T-helper 1 cell treated with Interleukin-12 subunit alpha and Interleukin-12 subunit beta and Interleukin-4 antibody, amounts not matched to agents 30 ng/mL and 1 ng/mL, for 36 hours (primary cell): ENCODE measurements at places on chromosomes 1 and 21. TPM values are rescaled to one million over a fixed set of nuclear protein-coding genes. Genes with fewer than 3 reads are reported as not detected.

The METTL18 gene
- total RNA-seq, result 11.8 and 12.1 TPM in 2 replicates

The OVAAL gene
- not detected in 2 replicates for total RNA-seq

The ROR1 gene
- total RNA-seq, result 0.02 and 0.05 TPM in 2 replicates

The MAP10 gene
- total RNA-seq, result 4.0 and 4.5 TPM in 2 replicates

The FNDC5 gene
- total RNA-seq, result not detected in 2 replicates

The NBPF12 gene
- 22.2 and 22.8 TPM in 2 replicates for total RNA-seq

The ETV3L gene
- not detected in 2 replicates for total RNA-seq

The CD247 gene
- total RNA-seq, result 211 and 220 TPM in 2 replicates

The GPR153 gene
- total RNA-seq, result 2.6 and 3.1 TPM in 2 replicates

The SPRR2A gene
- not detected in 2 replicates for total RNA-seq

The CFHR1 gene
- not detected in 2 replicates for total RNA-seq

The KCNA3 gene
- total RNA-seq, result 113 and 115 TPM in 2 replicates

The TNNT2 gene
- not detected in 2 replicates for total RNA-seq

The FOXD3 gene
- total RNA-seq, result not detected in 2 replicates

The OPTC gene
- not detected in 2 replicates for total RNA-seq

The TRAF3IP3 gene
- total RNA-seq, result 443 and 445 TPM in 2 replicates

The RPTN gene
- total RNA-seq, result not detected in 2 replicates

The RPE65 gene
- total RNA-seq, result not detected in 2 replicates

The SDF4 gene
- total RNA-seq, result 161 and 167 TPM in 2 replicates

The LCE3D gene
- not detected in 2 replicates for total RNA-seq

The CFHR5 gene
- total RNA-seq, result not detected in 2 replicates

The NHLH1 gene
- 0.85 and 0.93 TPM in 2 replicates for total RNA-seq

The CASZ1 gene
- total RNA-seq, result 9.5 and 10.6 TPM in 2 replicates

The LINGO4 gene
- total RNA-seq, result 0.10 and 0.12 TPM in 2 replicates

The LCE2A gene
- total RNA-seq, result not detected in 2 replicates

The FDPS gene
- 194 and 195 TPM in 2 replicates for total RNA-seq

The KCND3 gene
- total RNA-seq, result not detected in 2 replicates

The SPATA1 gene
- total RNA-seq, result 0.29 and 1.3 TPM in 2 replicates

The TPTE gene
- total RNA-seq, result not detected in 2 replicates

The ATP6V1G3 gene
- total RNA-seq, result not detected in 2 replicates

The SZT2 gene
- 81.8 and 89.1 TPM in 2 replicates for total RNA-seq

The GPR25 gene
- not detected in 2 replicates for total RNA-seq

The ZSCAN20 gene
- total RNA-seq, result 2.1 and 2.2 TPM in 2 replicates

The DCST2 gene
- total RNA-seq, result 0.15 and 0.29 TPM in 2 replicates

The CHODL gene
- total RNA-seq, result not detected in 2 replicates

The FCRL6 gene
- 0.34 and 0.49 TPM in 2 replicates for total RNA-seq

The LAMC2 gene
- 2.1 TPM in 2 replicates for total RNA-seq

The ADORA3 gene
- total RNA-seq, result 0.37 TPM in 1 of 2 replicates, not detected in the other

The CTSS gene
- total RNA-seq, result 100 and 101 TPM in 2 replicates

The ELOA gene
- 43.0 and 43.6 TPM in 2 replicates for total RNA-seq

The OR2T29 gene
- total RNA-seq, result not detected in 2 replicates

The ERG gene
- not detected in 2 replicates for total RNA-seq
